ENCODE measurements at places on chromosomes 7 and 10.

DNA sequence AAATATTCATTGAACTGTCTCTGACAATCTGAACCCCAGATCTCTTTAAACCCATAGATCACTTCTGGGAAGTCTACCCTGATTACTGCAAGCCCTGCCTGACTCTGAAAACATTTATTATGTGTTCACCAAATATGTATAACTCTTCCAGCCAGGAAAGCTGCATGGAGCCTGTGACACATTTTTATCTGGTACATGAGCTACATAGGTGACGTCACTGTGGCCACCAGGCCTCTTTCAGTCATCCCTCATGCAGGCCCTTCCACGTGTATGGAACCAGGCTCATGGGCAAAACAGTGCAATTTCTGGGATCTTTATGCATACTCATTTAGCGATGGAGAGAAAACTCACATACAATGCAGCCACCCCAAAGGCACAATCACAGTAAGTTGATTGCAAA lies 133.9 kb upstream of the NUPR2 start:
- no peak for DNase-seq

DNA sequence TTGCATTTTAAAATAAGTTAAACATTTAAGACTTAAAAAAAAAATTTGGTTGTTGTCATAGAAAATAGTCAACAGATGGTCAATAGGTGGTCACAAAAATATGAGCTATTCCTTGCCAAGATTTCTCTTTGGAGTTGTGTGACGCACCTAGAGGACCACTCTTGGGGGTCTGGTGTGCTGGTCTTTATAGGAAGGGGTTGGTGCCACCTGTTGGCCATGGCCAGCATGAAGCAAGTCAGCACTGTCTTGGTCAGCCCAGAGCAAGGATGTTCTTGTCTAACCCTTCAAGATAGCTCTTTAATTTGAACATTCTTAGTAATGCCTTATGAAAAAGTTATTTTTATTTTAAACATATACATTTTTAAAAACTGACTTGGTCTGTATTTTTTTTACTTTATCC lies 267.9 kb upstream of the CNTNAP2 start:
- DNase-seq: no peak

GRCh38 chr10:86086418-86086817 lies 280.2 kb downstream of the GRID1 start:
- DNase-seq: no peak

- no peak for DNase-seq
These were observed 137.9 kb downstream of the GLI3 start for GRCh38 chr7:42099066-42099465.

- DNase-seq: no peak
These were observed 25.9 kb downstream of the DNAJB12 start for GRCh38 chr10:72328829-72329204.

DNA sequence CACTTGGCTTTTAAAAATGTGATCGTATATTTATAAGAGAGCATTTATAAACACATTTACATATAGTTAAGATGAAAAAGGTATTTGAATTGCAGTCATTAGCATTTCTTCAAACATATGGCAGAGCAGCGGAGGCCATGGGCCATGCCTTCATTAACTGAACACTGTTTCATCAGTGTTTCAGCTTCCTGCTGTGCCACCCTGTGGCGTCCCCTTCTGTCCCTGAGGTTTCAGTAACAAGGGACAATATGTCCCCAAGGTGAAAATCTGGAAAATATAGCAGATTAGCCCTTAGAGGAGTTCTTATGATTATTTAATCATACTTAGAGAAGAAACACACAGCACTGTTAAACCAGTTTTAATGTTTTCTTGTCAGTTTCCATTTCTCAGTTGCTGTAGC lies 577.8 kb downstream of the ETV1 start:
- DNase-seq: no peak

DNA sequence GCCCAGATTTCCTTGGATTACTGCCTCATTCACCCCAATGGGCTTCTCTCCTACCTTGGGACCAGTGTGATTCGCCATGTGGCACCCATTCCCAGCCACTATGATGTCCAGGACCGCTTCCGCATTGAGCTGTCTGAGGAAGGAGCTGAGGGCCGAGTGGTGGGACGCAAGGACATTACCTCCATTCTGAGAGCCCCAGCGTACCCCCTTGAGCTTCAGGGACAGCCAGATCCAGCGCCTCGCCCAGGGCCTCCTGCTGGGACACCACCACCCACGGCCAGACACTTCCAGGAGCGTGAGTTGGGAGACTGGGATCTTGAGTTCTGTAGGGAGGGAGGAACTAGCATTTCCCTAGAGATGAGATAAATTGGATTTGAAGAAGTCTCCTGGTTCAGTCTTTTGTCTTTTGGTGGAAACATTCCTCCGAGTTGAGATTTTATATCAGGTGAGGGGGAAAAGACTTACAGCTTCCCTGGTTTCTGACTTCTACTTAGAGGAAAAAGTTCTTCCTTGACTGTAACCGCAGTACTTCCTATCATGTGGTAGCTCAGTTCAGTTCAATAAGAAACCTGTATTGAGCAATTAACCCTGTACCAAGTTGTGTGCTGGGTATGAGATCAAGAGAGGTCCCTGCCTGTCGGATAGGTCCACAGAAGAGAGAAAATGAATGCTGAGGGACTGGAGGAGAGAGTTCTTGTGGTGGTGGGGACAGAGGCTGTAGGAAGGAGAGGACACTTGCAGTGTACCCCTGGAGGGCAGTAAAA lies 1.3 kb downstream of the MOSPD3 start:
- DNase-seq: no peak

GRCh38 chr7:134174795-134175261 lies 47.7 kb downstream of the LRGUK start:
- no peak for DNase-seq

DNA sequence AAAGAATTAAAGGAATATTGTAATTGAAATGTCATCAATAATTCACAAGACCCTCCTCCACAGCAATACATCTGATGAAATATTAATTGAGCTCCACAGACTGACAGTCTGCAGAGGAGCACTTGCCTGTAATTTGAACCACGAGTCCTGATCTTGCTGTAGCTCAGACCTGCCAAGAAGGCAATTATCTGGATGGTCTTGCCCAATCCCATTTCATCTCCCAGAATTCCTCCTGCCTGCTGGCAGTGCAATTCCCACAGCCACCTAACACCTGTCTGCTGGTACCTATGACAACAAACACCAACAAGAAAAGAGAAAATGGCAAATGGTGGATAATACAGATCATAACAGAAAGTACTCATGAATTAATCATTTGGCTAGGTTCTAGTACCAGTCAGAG lies 38.5 kb downstream of the ERCC6 start:
- DNase-seq: no peak

DNA sequence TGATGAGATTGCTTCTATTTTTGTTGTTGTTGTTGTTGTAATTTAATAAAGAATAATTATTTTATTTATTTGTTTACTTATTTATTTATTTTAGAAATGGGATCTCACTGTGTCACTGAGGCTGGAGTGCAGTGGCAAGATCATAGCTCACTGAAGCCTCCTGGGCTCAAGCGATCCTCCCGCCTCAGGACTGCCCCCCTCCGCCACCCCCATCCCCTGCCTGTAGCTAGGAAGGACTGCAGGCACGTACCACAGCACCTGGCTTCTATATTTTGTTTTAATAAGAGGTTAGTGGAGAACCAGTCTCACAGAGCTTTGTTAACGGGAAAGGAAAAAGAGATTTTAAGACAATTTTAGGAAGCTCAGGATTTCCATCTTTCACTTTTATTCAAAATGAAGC lies 19.5 kb upstream of the SMC3 start:
- DNase-seq: no peak

- no peak for DNase-seq
These were observed 912.9 kb downstream of the GRM8 start for GRCh38 chr7:126339813-126340212.

DNA sequence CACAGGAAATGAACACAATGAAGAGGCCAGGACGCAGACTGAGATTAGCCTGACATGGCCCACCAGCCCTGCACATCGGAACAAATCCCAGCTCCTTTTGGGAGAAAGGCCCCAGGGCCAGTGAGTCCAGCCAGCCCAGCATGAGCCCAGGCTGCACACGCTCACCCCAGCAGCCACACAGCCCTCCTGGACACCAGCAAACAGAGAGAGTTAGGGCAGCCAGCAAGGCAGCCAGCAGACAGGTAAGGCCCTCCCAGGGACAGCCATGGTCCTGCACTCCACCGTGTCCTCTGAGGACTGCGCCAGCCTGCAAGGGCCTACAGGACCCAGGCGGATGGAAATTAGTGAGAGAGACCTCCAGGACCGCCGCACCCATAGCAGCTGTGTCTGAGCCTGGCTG lies 8.1 kb upstream of the GRID1 start:
- DNase-seq: no peak

GRCh38 chr10:122120008-122120744 lies 131.2 kb downstream of the TACC2 start:
- DNase-seq: no peak

GRCh38 chr7:2403718-2404648 lies 572 bp downstream of the CHST12 start:
- no peak for DNase-seq

GRCh38 chr7:121081327-121081936 lies 92.9 kb downstream of the CPED1 start:
- no peak for DNase-seq

- no peak for DNase-seq
These were observed 10.7 kb downstream of the PEX1 start for GRCh38 chr7:92517631-92518030.

DNA sequence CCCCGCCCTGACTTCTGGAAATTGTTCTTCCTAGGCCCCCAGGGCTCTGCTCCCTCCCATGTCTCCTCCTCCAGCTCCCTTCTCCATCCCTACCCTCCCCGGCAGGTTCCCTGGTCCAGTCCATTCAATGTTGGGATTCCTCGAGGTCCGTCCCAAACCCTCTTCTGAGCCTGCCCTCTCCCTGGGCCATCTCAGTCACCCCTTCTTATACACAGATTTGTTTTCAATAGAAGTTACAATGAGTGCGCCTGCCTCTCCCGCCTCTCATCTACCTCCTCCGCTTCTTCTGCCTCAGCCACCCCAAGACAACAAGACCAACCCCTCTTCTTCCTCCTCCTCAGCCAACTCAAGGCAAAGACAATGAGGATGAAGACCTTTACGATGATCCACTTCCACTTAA lies 67.9 kb downstream of the OAT start:
- no peak for DNase-seq

DNA sequence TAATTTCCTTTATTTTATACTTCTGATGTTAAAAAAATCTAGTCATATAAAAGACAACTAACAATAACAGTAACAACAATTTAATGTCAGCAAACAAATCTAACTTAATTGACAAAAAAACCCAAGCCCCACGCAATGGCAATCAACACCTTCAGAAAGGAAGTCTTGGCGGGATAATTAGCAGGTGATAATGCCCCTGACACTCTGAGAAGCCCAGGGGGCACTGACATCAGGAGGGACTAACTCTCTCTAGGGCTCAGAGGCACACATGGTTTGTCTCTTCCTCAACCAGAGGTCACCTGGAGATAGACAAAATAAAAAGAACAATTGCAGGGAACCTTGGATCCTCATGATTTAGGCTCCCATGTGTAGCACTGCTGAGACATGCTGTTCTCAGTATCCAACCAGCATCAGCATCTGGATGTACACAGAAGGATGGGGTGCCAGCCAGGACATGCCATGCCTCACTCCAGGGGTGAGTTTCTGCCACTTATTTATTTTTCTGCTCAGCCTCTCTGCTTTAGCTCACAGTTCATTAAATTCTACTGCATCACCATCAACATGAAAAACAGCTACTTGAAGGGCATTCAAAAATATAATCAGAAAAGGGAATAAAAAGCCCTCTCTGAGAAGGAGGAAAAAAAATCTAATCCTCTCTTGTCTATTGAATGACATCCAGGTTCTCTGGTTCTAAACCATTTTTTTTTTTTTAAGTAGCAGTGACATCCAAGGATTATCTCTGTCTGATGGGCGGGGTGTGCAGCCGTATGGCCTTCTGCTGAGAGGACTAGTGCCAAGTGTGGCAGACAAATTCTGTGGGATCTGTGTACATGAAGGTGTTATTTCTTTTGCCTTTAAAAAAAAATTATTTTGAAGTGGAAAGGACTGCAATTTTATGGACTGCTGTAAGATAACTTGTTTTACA lies 96.3 kb downstream of the ATXN7L1 start:
- DNase-seq: no peak

GRCh38 chr10:86301971-86302370 lies 64.6 kb downstream of the GRID1 start:
- DNase-seq: no peak

- DNase-seq: no peak
These were observed 3.0 kb downstream of the BUB3 start for GRCh38 chr10:123157210-123157609.

- no peak for DNase-seq
These were observed 13.4 kb downstream of the JAZF1 start for GRCh38 chr7:28166982-28167715.

- DNase-seq: no peak
These were observed 70.9 kb upstream of the COL1A2 start for GRCh38 chr7:94323844-94324243.

- DNase-seq: no peak
These were observed 229.5 kb upstream of the PLXNA4 start for GRCh38 chr7:132805766-132806165.

DNA sequence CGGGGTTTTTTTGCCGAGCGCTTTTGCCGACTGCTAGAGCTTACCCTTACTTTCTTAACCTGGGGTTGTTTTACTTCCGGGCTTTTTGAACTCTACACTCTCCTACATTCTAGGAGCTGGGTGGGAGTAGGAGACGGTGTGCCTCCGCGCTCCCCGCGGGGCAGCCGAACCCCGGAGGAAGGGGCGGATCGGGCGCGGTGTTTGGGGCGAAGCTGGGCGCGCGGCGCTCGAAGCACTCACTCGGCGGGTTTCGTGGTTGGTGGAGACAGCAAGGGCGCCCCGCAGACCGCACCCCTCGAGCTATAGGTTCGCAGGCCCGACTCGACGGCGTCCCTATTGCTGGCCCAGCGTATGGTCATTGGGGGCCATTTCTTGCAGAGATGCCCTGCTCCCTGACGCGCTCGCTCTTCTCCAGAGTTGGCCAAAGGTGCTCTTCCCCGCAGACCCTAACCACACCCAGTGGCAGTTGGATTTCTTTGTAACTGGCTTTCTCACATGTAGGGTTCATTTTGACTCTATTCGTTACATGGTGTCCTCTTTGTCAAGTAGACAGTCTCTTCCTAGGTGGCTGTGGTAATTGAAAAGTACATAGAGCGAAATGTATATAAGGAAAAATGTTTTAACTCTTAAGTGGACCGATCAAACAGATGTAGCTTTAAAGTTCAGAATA lies 364 bp downstream of the ZNF518A start:
- DNase-seq: peak; percentile 28

GRCh38 chr10:44198096-44198779 lies 186.7 kb downstream of the CXCL12 start:
- DNase-seq: no peak

DNA sequence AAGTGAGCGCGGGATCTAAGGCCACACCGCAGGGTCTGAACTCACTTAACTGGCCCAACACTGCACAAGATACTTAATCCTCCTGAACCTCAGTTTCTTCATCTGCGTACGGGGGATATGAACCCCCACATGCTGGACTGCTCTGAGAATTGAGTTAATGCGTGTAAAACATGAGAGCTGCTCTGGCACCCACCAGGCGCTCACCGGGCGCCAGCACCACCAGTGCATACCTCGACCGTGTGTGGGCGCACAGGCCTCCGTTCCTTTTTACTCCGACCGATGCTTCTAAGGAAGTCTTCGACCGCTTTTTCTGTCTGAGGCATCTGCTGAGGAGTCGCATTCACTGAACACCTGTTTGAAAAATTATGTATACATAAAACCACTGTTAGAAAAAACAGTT lies 27.2 kb downstream of the PITRM1 start:
- no peak for DNase-seq
